ENCODE measurements at places on chromosomes 16 and 17.

DNA sequence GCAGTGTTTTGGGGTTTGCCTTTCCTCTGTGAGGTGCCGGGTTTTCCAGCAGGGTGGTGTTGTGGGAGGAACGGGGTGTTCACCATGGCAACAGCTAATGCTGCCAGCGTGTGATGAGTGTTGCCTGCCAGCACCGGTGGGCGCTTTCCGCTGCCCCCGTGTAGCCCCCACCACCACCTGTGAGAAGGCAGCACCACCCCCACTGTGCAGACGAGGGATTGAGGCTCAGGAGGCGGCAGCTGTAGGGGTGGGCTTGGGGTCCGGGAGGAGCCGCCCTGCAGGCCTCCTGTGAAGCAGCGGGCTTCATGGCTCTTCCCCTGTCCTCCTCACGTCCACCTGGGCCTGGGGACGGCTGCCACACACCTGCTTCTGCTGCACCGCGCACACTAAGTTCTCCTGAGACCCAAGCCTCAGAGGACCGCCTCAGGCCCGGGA, 5.2 kb downstream of the RAB40C start:
- H3K36me3 ChIP-seq, result no peaks in the 10 kb centered on the region
- no peak overlapping the region for H3K4me3 ChIP-seq
- peaks cover 25% of the 10 kb centered on the region for H3K4me1 ChIP-seq
- no peaks in the 10 kb centered on the region for H3K27me3 ChIP-seq
- DNase-seq, result no peak

GRCh38 chr17:19619705-19620325, 28.7 kb upstream of the ALDH3A2 start:
- H3K36me3 ChIP-seq, result no peaks in the 10 kb centered on the region
- H3K4me1 ChIP-seq, result no peaks in the 10 kb centered on the region

DNA sequence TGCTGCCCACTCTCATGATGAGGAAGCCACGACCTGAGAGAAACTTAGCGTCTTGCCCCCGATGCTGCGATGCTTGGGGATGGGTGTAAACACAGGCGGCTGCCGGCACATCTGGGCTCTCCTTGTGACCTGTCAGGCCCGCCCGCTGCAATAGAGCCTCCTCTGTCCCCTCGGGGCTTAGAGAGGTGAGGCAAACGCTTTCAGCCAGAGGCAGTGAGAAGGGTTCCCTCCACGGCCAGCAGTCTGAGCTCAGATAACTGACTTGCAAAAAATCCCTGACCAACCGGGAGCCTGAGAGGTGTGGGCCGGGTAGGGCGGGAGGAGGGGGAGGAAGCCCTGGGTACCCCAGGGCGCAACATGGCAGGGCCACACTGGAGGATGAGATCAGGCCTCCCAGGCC, 260.6 kb downstream of the C16orf95 start:
- no peak overlapping the region for H3K4me3 ChIP-seq
- no peak overlapping the region for H3K27ac ChIP-seq
- H3K36me3 ChIP-seq, result no peaks in the 10 kb centered on the region
- DNase-seq, result no peak
- peaks cover 5% of the 10 kb centered on the region for H3K27me3 ChIP-seq
- H3K4me1 ChIP-seq, result no peaks in the 10 kb centered on the region

DNA sequence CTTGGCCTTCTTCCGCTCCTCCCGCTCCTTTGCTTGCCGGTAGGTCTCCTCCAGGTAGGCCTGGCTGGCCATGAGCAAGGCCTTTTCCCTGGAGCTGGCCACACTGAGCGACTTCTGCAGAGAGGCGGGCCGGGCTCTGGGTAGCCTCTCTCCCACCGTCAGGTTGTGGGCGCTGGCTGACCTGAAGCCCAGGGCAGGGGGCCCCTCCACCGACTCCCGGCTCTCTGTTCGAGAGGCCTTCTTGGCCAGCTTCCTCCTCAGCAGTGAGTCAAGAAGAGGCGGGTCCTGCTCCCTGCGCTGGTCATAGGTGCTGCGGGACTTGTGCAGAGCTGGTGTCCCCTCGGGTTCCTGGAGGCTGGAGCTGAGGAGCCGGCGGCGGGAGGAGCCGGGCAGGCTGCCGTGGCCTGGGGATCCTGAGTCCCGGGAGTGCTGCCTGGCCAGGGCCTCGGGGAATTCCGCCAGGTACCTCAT, 12.8 kb downstream of the GPR179 start:
- no peaks in the 10 kb centered on the region for H3K27me3 ChIP-seq
- no peaks in the 10 kb centered on the region for H3K36me3 ChIP-seq

GRCh38 chr16:54050459-54051210, 236.0 kb downstream of the IRX3 start:
- H3K4me1 ChIP-seq, result no peaks in the 10 kb centered on the region
- H3K4me3 ChIP-seq, result no peak overlapping the region
- no peak for DNase-seq
- H3K36me3 ChIP-seq, result no peaks in the 10 kb centered on the region

- no peaks in the 10 kb centered on the region for H3K27me3 ChIP-seq
- H3K4me3 ChIP-seq, result no peak overlapping the region
- no peak overlapping the region for H3K27ac ChIP-seq
- H3K36me3 ChIP-seq, result no peaks in the 10 kb centered on the region
These were observed 24.4 kb downstream of the NAA60 start for GRCh38 chr16:3467921-3468320.

DNA sequence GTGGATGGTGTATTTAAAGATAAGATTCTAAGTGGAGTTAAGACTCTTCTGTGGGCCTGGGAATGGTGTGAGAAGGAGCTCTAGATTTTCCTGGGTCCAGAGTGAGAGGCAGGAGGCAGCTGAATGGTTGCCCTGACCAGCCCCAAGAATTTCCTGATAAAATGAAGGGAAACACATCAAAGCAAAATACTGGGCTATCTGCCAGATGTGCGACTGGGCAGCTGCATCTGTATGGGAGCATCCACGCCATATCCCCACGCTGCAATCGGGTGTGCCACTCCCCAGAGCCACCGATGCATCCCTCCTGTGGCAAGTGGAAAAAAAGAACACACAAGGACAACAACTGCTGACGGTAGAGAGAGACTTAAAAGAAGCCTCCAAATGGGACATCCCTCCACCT, 84.3 kb upstream of the COX10 start:
- no peaks in the 10 kb centered on the region for H3K4me1 ChIP-seq
- H3K27ac ChIP-seq, result no peak overlapping the region
- no peak for DNase-seq
- no peak overlapping the region for H3K4me3 ChIP-seq
- H3K36me3 ChIP-seq, result no peaks in the 10 kb centered on the region

GRCh38 chr17:54920819-54921218, 20.2 kb downstream of the TOM1L1 start:
- no peak for DNase-seq
- no peaks in the 10 kb centered on the region for H3K27me3 ChIP-seq
- no peaks in the 10 kb centered on the region for H3K4me1 ChIP-seq
- H3K4me3 ChIP-seq, result no peak overlapping the region

- H3K36me3 ChIP-seq, result no peaks in the 10 kb centered on the region
- H3K4me1 ChIP-seq, result no peaks in the 10 kb centered on the region
- no peak for DNase-seq
These were observed 13.2 kb downstream of the CD7 start for GRCh38 chr17:82303944-82304808.

- DNase-seq, result no peak
- no peaks in the 10 kb centered on the region for H3K27me3 ChIP-seq
- H3K4me1 ChIP-seq, result no peaks in the 10 kb centered on the region
- no peaks in the 10 kb centered on the region for H3K36me3 ChIP-seq
- H3K4me3 ChIP-seq, result no peak overlapping the region
These were observed 71.1 kb downstream of the DYNLRB2 start for GRCh38 chr16:80611930-80612327.

DNA sequence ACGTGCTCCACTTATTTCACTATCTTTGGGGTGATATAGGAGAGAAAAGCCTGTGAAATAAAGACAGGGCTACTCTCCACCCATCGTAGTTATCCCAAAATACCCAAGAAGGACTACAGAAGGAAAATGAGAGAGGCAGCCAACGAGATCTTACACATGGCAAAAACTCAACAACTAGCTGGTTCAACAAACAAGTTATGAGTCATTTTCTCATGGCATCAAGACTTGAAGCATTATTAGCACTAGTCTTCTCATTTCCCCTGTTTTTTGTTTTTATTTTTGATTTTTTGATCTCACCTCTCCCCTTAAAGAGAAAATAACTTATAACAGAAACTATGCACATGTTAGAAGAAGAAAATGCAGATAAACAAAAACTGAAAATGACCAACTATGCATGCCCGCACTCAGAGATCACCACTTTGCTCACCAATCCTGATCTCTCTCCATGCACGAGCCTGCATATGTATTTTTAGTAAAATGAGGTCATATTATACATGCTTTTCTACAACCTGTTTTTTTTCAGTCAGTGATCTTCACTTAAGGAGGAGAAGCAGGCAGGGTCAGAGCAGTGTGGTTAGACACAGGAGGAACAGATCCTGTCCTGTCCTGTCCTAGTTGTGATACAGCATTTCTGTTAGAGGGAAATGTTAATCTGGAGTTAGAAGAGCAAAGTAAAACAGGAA, 22.8 kb downstream of the FAM117A start:
- no peak for DNase-seq
- peaks cover 4% of the 10 kb centered on the region for H3K4me1 ChIP-seq
- H3K36me3 ChIP-seq, result no peaks in the 10 kb centered on the region
- H3K27me3 ChIP-seq, result no peaks in the 10 kb centered on the region
- peak overlapping the region; percentile 72 for H3K27ac ChIP-seq
- no peak overlapping the region for H3K4me3 ChIP-seq

DNA sequence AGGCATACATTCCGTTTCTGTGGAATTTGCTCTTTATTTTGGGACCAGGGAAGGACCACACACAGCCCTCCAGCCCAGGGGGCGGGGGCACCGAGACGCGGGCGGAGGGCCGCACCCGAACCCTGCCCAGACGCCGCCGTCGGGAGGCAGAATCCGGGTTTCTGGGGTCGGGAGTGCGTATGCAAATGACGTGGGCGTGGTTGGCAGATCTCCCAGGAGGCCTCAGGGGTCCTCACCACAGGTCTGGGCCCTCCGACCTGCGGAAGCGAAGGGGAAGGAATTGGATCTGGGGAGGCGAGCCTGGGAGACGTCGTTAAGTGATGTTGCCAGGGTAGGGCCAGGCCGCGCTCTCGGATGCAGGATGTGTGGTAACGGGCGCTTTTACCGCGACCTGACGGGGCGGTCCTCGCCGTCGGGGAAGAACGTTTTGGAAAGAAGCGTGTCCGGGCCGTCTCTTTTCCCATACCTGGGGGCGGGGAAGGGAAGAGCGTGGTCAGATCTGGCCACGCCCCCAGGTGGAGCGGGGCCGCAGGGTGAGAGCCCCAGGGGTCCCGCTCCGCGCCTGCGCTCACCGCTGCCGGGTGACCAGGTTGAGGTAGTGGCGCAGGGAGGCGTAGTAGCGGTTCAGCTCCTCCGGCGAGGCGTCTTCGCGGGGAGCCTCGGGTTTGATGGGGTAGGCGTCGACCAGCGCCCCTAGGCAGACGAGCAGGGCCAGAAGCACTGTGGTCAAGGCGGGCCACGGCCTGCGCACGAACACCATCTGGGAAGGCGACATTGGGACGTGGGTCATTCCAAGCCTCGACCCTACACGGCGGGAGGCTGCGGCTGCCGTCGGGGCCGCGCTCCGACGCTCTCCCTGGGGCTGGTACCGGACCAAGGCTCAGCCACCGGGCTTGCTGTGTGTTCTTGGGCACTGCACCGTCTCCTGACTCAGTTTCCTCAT, 745 bp downstream of the PYY start:
- DNase-seq, result no peak
- H3K4me1 ChIP-seq, result peaks cover 3% of the 10 kb centered on the region

DNA sequence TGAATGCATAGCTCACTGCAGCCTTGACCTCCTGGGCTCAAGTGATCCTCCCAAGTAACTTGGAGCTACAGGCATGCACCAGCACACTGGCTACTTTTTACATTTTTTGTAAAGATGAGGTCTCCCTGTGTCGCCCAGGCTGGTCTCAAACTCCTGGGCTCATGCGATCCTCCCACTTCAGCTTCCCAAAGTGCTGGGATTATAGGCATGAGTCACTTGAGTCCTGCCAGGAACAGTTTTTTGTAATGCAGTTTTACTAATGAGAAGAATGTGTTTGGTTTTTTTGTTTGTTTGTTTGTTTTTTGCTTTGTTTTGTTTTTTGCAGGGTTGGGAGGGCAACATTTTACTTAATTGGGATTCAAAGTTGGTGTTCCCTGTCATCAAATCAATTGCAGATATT, 22.2 kb downstream of the SOST start:
- no peaks in the 10 kb centered on the region for H3K36me3 ChIP-seq
- H3K4me3 ChIP-seq, result no peak overlapping the region
- no peaks in the 10 kb centered on the region for H3K27me3 ChIP-seq
- no peak overlapping the region for H3K27ac ChIP-seq

- no peaks in the 10 kb centered on the region for H3K4me1 ChIP-seq
- no peak overlapping the region for H3K27ac ChIP-seq
- no peak overlapping the region for H3K4me3 ChIP-seq
- H3K36me3 ChIP-seq, result no peaks in the 10 kb centered on the region
- peaks cover 13% of the 10 kb centered on the region for H3K27me3 ChIP-seq
These were observed 4.4 kb upstream of the ZNF469 start for GRCh38 chr16:88378401-88378800.

- H3K4me3 ChIP-seq, result no peak overlapping the region
- H3K27ac ChIP-seq, result no peak overlapping the region
- no peaks in the 10 kb centered on the region for H3K27me3 ChIP-seq
- DNase-seq, result no peak
These were observed 32.9 kb downstream of the ABHD15 start for GRCh38 chr17:29533976-29534375.

- H3K27ac ChIP-seq, result no peak overlapping the region
- no peaks in the 10 kb centered on the region for H3K27me3 ChIP-seq
These were observed 145.3 kb upstream of the LHX1 start for GRCh38 chr17:36791942-36792475.

DNA sequence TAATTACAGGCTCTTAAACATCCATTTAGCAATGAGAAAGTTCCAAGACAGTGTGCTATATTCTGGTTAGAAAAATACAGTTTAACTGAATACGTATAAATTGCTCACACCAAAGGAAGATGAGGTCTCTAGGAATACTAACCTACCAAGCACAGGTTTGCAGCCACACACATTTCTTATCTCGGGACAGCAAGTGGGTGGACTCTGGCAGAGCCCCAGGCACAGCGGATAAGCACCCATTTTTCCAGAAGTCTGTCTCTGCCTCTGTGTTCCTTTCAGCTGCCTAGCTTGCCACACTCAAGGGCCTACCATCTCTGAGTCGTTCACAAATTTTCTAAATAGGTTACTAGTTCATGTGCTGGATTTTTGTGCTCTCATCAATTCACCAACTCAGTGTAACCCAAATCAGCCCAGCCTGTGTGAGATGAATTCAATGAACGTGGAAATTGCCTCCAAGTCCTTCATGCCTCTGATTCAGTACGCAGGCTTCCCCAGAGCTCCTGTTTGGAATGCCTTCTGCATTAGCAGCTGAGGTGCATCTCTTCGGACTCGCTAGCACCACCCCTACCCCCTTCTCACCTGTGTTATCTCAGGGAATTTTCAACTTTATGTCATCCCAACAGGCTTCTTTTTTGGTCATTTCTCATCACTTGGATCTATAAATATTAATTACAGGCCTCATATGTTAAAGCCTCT, 581.0 kb upstream of the CDH11 start:
- H3K4me1 ChIP-seq, result no peaks in the 10 kb centered on the region
- no peak overlapping the region for H3K4me3 ChIP-seq
- no peak for DNase-seq
- no peaks in the 10 kb centered on the region for H3K36me3 ChIP-seq
- no peak overlapping the region for H3K27ac ChIP-seq

Measured in colonic mucosa (tissue), 4 donors.